ENCODE measurements at places on chromosomes 2 and 18. TPM values are rescaled to one million over a fixed set of nuclear protein-coding genes. Genes with fewer than 3 reads are reported as not detected.

STEAP3 gene
- 30.8 TPM for polyA plus RNA-seq

SRD5A2 gene
- 0.01 TPM for polyA plus RNA-seq

OSR1 gene
- polyA plus RNA-seq: 4.5 TPM

GRCh38 chr2:59068255-59068654 lies 827.1 kb upstream of the FANCL start:
- DNase-seq: no peak

GPBAR1 gene
- 0.12 TPM for polyA plus RNA-seq

- DNase-seq: peak; percentile 29
Measured at GRCh38 chr2:44245083-44245861, 30.0 kb upstream of the SLC3A1 start.

DNA sequence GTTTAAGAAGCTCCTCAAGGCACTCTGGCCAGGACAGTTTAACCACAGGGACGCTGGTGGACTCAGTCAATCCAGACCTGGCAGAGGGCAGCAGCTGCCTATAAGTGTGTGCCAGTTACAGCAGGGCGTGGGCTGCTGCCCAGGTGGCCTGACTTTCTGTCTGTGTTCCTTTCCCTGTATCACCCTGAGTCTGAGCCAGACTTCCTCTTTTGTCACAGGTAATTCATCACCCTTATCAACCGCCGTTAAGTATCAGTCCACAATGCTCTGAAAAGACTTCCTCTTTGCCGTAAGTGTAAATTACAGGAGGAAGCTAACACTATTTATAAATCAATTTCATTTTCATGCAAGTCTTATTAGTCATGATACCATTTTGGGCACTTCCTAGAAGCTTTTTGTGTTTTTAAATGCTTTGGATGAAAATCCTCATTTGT lies 7.0 kb downstream of the LPIN1 start:
- DNase-seq: no peak

TANC1 gene
- 8.1 TPM for polyA plus RNA-seq

DNA sequence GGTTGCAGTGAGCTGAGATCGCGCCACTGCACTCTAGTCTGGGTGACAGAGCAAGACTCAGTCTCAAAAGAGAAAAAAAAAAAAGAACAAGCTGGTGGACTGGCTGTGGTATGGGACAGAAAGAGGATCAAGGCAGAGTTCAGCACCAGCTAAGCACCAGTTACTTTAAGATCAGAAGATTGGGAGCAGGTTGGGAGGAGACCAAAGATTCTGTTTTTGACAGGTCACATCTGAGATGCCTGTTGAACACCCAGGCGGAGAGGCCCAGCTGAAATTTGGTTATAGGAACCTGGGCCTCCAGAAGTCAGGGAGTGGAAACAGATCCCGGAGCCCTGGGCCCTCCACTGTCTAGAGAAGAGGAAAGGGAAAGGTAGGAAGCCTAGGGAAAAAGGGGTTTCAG lies 53.2 kb upstream of the POMC start:
- DNase-seq: no peak

IL1F10 gene
- polyA plus RNA-seq: not detected

DNAH7 gene
- polyA plus RNA-seq: 0.49 TPM

DNA sequence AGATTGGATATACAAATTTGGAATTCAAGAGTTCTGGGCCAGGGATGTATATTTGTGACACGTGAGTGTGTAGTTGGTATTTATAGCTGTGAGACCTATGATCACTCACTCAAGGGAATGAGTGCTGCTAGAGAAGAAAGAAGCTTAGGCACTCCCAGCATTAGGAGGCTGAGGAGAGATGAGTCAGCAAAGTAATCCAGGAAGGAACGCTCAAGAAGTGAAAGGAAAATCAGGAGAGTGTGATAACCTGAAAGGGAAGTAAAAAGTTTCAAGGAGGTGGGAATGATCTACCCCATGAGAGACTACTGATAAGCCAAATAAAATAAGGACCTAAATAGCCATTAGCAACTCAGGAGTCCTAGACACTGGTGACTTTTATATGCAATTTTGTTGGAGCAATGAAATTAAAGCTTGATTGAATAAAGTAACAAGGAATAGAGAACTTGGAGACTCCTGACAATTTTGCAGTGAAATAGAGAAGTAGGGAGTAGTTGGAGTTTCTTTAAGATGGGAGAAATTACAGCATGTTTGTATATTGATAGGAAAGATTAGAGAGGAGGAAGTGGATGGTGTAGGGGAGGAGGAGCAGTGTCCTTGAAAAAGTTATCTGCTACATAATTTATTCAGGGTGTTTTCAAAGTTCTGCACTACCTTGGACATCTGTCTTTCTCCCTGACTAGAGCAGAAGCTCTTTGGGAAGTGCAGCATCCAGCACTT lies 89.9 kb downstream of the UBE2E3 start:
- DNase-seq: peak; percentile 61
